Myocyte (in vitro differentiated cells): ENCODE measurements at places on chromosomes 12 and 14.

GRCh38 chr14:69087061-69087461 lies 65.9 kb downstream of the DCAF5 start:
- DNase-seq = no peak

- peak; percentile 82 for DNase-seq
Measured at GRCh38 chr12:3743803-3744202, 9.1 kb downstream of the CRACR2A start.

GRCh38 chr14:102182936-102183619 lies 43.4 kb downstream of the WDR20 start:
- no peak for DNase-seq

DNA sequence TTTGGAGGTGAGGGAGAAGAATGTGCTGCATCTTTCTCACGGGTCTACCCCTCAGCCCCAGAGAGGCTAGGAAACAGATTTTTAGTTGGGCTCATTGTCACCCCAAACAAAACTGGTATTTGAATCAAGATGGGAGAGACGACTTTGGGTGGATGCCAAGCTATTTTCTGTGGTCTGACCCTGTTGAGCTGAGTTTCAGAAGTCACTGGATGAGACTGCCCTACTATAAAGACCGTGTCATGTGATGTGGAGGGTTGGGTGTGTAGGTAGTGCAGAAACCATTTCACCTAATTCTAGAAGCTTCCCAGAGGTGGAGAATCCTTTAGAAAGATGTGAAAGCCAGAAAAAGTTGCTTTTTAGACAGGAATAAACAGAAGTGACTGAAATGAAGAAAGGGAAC lies 60.2 kb downstream of the IFT43 start:
- DNase-seq = no peak

GRCh38 chr12:132384916-132385774 lies 55.8 kb upstream of the GALNT9 start:
- no peak for DNase-seq

- DNase-seq = no peak
Measured at GRCh38 chr14:71722885-71723284, 209.3 kb upstream of the RGS6 start.

DNA sequence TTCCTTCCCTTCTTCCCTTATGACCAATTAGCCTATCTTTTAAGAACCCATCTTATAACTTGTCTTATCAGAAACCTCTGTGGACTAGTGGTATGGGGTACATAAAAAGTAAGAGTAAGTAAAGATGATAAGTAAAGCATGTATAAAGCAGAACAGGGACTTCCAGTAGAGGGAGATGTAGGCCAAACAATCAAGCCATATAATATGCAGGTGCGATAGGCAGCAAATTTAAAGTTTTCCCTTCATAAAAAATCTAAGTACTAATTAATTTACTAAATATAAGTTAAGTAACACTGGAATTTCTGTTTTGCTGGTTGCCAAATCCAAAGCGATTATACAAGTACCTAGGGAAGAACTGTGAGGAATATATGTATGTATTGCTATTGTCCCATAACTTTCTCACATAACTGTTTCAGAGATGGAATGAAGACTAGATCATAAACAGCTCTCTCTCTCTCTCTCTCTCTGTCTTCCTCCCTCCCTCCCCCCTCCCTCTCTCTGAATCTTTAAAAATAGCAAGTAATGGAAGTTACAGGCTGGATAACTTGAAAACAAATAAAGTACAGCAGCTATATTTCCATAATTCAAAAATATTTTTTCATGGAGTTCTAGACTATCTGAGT lies 25.7 kb downstream of the METTL25 start:
- peak; percentile 39 for DNase-seq

DNA sequence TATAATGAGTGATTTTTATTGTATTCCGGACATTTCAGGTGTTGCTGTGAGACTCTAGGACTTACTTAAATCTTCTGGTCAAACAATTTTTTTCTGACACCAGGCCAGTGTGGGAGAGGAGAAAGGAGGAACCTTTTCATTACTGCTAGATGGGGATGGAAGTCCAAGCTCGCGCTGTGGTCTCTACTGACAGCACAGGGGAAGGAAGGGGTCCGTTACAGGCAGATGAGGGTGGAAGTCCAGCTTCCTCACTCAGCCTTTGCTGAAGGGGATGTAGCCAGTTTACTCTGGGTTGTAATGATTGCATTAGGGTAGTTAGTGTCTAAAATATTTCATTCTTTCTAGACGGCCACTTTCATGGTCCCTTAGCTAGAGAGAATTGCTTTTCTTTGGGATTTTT lies 26.3 kb upstream of the ST8SIA1 start:
- DNase-seq = no peak

GRCh38 chr14:50615552-50615951 lies 52.6 kb downstream of the SAV1 start:
- DNase-seq = no peak

GRCh38 chr14:32941668-32942065 lies 3.0 kb downstream of the NPAS3 start:
- DNase-seq = no peak

GRCh38 chr12:88242571-88242925 lies 100.4 kb downstream of the TMTC3 start:
- peak; percentile 59 for DNase-seq

GRCh38 chr12:95977764-95978305 lies 18.3 kb downstream of the HAL start:
- no peak for DNase-seq

DNA sequence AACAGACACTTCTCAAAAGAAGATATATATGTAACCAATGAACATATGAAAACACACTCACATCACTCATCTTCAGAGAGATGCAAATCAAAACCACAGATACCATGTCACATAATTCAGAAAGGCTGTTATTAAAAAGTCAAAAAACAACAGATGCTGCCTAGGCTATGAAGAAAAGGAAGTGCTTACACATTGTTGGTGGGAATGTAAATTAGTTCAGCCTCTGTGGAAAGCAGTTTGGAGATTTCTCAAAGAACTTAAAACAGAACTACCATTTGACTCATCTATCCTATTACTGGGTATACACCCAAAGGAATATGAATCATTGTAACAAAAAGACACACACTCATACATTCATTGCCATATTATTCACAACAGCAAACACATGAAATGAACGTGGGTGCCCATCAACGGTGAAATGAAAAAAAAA lies 35.1 kb downstream of the EIF2S3B start:
- DNase-seq = peak; percentile 3

- DNase-seq = no peak
Measured at GRCh38 chr12:113891739-113892520, 74.2 kb downstream of the RBM19 start.

DNA sequence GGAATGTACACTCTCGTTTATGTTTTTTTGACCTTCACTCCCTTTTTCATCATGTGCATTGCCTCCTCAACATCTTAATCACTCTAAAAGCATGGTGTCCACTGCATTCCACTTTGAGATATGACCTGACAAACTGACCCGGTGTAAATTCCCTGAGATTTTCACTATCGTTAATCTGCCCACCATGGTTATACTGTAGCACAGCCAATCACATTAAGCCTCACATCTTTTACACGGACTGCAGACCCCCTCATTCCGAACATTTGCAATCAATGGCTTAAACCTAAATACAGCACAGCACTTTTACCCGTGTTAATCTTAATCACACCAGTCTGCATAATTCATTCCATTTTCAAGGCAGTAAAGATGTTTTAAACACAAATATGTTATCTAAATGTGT lies 2.4 kb downstream of the RERG start:
- no peak for DNase-seq

DNA sequence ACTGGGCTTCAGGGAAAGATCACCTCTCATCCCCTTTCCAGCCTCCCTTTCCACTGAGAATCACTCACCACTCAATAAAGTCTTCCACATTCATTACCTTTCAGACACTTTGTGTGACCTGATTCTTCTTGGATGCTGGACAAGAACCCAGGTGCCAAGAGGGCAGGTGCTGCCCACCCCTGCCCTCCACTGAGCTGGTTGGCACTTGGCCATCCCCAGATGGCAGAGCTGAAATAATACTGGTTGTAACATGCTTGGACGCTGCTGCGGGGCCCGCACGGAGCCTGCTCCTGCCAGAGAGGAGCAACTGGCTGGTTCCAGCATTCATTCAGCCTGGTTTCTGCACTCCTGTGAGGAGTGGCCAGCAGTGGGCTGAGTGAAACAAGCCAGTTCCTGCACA lies 386.7 kb upstream of the CCDC196 start:
- no peak for DNase-seq

DNA sequence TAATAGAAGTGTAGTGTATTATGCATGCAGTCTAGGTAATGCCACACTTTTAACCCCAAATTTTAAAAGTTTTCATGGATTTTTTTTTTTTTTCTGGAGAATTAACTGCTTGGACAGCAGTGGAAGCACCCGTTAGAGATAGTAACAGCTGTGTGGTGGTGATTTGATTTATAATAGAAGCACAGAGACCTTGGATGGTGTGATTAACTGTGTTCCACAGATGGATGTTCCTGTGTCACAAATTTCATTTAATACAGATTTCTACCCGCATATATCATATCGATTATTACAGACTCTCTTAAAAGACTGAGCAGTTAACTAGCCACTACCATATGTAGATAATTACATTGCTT lies 47.0 kb downstream of the IFT81 start:
- DNase-seq = peak; percentile 71

DNA sequence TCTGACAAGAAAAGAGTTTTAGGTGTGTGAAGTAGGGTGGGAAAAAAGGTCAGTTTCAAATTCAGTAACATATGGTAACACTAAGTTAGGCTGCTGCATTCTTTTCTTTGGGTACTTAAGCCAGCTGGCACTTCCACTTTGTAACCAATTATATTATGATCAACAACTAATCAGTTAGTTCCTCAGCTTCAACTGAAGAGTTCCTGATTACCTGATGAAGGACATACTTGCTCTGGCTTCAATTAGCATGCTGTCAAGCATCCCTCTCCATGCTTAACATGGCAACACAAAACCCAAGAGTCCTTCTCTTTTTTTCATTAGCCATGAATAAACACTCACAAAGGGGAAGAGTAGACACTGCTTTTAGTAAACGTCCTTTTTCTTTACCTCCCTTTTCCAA lies 6.8 kb upstream of the KANSL2 start:
- DNase-seq = no peak
